CD14-positive monocyte (primary cell): ENCODE measurements at places on chromosomes 6 and 20.
A peak's percentile ranks its signal among the peaks of the same experiment; 100 is the strongest.

- DNase-seq, result no peak
- H3K36me3 ChIP-seq, result no peaks in the 10 kb centered on the region
- no peak overlapping the region for H3K4me3 ChIP-seq
- H3K4me1 ChIP-seq, result no peaks in the 10 kb centered on the region
- no peaks in the 10 kb centered on the region for H3K27me3 ChIP-seq
Observed at GRCh38 chr6:100258752-100259151, 206.0 kb downstream of the SIM1 start.

GRCh38 chr6:31952140-31952805 lies 6.4 kb downstream of the CFB start:
- peaks cover 67% of the 10 kb centered on the region for H3K36me3 ChIP-seq
- H3K27me3 ChIP-seq, result no peaks in the 10 kb centered on the region
- peak; percentile 59 for DNase-seq
- H3K4me1 ChIP-seq, result no peaks in the 10 kb centered on the region

DNA sequence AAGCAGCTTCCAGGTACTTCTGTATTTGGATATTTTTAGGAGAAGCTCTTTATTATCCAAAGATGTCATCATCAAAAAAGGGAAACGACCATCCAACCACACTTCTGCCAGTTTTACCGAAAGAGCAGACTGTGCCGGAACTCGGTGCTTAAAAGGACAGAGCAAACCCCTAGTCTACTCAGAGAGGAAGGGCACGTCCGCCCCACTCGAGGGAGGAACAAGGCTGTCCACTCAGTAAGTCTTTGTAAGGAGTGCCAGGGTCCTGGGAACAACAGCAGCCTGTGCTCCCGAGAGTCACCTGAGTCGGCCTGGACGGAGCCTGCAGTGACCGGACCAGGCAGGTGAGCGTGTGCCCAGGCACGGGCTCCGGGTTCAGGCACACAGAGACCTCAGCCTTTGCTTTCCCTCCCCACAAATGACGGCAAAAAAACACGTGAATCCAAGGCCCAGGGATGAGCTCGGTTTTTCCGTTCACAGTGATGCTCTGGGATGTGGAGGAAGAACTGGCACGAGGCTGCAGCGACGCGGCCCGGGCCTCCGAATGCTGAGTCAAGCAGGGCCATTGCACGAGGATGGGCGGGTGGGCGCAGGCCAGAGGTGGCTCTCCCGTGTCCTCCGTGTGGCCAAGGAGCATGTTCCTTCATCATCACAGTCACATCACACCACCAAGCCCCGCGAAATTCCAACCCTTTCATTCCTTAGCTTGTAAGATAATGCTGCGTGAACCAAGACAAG lies 17.4 kb upstream of the SLCO4A1 start:
- DNase-seq, result peak; percentile 81
- no peaks in the 10 kb centered on the region for H3K27me3 ChIP-seq
- H3K4me3 ChIP-seq, result peak overlapping the region; percentile 65
- peak overlapping the region; percentile 91 for H3K27ac ChIP-seq
- no peaks in the 10 kb centered on the region for H3K36me3 ChIP-seq
- H3K4me1 ChIP-seq, result peaks cover 47% of the 10 kb centered on the region

- no peaks in the 10 kb centered on the region for H3K36me3 ChIP-seq
- H3K27me3 ChIP-seq, result no peaks in the 10 kb centered on the region
- no peak for DNase-seq
- H3K4me1 ChIP-seq, result no peaks in the 10 kb centered on the region
- no peak overlapping the region for H3K4me3 ChIP-seq
Observed at GRCh38 chr6:152380993-152381898, 255.9 kb downstream of the SYNE1 start.

- no peaks in the 10 kb centered on the region for H3K4me1 ChIP-seq
- DNase-seq, result peak; percentile 14
- H3K27ac ChIP-seq, result no peak overlapping the region
Observed at GRCh38 chr6:47655719-47656595, 42.4 kb upstream of the ADGRF4 start.

DNA sequence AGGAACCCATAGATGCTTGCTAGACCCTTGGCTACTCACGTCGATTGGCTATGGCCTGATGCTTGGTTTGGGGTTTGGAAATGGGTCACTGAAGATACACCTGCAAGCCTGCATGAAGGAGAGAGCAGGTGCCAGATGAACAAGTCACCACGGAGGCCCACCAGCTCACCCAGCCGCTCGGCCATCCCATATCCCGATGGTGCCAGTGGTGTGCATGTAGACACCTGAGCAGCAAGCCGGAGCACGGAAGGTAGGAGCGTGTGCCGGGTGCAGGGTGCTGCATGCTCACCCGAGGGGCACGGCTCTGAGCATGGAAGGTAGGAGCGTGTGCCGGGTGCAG lies 35.9 kb downstream of the DACT2 start:
- no peak overlapping the region for H3K4me3 ChIP-seq
- no peak for DNase-seq
- no peaks in the 10 kb centered on the region for H3K36me3 ChIP-seq
- H3K27me3 ChIP-seq, result no peaks in the 10 kb centered on the region
- no peak overlapping the region for H3K27ac ChIP-seq

- H3K4me3 ChIP-seq, result no peak overlapping the region
- DNase-seq, result no peak
- H3K36me3 ChIP-seq, result no peaks in the 10 kb centered on the region
- H3K27ac ChIP-seq, result no peak overlapping the region
- H3K4me1 ChIP-seq, result no peaks in the 10 kb centered on the region
Observed at GRCh38 chr20:57034001-57034400, 232.4 kb downstream of the BMP7 start.

- H3K36me3 ChIP-seq, result no peaks in the 10 kb centered on the region
- H3K27ac ChIP-seq, result no peak overlapping the region
- H3K4me3 ChIP-seq, result no peak overlapping the region
- DNase-seq, result no peak
- no peaks in the 10 kb centered on the region for H3K27me3 ChIP-seq
Observed at GRCh38 chr6:39058471-39059147, 10.0 kb downstream of the GLP1R start.

DNA sequence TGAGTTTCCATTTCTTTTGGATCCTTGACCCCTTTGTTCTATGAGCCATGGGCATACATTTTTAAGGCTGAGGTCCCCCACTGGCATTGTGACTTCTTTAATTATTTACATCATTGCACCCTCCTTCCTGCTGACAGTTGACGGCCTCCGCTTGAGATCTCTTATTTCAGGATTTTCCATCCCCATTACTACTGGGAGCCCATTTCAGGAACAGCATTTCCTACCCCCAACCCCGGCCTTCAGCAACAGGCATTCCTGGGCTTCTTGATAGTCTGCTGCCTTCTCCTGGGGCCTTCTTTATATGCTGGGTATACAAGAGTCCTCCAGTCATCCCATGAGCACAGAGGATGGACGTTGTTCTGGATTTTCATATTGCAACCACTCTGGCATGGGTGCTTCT lies 3.8 kb downstream of the ULBP1 start:
- DNase-seq, result no peak
- no peak overlapping the region for H3K27ac ChIP-seq
- peaks cover 25% of the 10 kb centered on the region for H3K4me1 ChIP-seq
- peaks cover 80% of the 10 kb centered on the region for H3K27me3 ChIP-seq
- H3K4me3 ChIP-seq, result no peak overlapping the region
- no peaks in the 10 kb centered on the region for H3K36me3 ChIP-seq

GRCh38 chr20:44762466-44763140 lies 16.9 kb downstream of the KCNK15 start:
- H3K4me1 ChIP-seq, result no peaks in the 10 kb centered on the region
- no peaks in the 10 kb centered on the region for H3K27me3 ChIP-seq
- no peak overlapping the region for H3K4me3 ChIP-seq
- no peaks in the 10 kb centered on the region for H3K36me3 ChIP-seq
- no peak overlapping the region for H3K27ac ChIP-seq
- no peak for DNase-seq

DNA sequence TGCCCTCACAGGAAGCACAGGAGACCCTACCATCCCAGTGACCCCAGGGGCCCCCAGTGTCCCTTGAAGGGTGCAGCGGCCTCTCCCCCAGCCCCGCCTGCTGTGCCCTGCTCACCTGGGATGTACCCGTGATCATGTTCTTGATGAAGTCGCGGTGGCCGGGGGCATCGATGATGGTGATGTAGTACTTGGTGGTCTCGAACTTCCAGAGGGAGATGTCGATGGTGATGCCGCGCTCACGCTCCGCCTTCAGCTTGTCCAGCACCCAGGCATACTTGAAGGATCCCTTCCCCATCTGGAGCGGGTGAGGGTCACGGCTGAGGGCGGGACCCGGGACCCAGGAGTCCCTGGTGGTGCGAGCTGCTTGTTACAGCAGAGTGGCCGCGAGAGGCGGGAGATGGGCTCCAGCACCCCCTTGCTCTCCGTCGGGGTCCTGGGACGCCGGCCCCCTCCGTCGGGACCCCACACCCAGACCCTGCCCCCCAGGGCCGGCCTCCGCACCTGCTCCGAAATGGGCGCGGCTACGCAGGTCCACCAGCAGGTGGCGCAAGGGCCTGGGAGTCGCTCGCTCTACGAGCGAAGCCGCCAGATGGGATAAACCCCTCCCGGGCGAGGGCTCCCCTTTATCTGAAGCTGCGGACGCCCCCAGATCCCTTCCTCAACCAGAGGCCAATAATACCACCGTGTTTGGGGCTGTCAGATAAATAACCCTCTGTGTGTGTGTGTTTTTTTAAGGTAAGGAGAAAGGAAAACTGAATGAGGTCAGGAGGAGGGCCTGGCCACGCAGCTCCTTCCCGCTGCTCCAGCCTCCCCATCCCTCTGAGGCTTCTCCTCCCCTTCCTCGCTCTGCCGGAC lies 2.9 kb downstream of the EEF1A2 start:
- DNase-seq, result peak; percentile 62
- peak overlapping the region; percentile 8 for H3K4me3 ChIP-seq
- peaks cover 8% of the 10 kb centered on the region for H3K4me1 ChIP-seq
- H3K36me3 ChIP-seq, result no peaks in the 10 kb centered on the region

DNA sequence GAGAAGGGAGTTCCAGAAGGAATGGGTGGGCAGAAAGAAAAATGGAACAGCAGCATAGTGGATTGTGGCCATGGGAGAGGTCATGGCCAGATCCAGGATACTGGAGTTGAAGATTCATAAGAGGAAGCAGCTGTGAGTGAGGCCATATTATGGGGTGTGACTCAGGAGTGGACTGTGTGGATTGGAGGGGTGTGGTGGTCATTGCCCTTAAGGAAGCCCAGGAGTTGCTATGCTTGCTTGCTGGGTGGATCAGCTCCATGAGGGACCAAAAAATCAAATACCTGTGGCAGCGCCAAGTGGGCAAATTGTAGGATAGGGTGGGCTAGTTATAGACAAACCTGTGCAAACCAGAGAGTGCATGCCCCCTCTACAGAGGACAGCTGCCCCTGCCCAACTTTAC lies 18.3 kb downstream of the LRRC1 start:
- no peak for DNase-seq
- H3K36me3 ChIP-seq, result no peaks in the 10 kb centered on the region
- no peak overlapping the region for H3K4me3 ChIP-seq

- DNase-seq, result no peak
- H3K27me3 ChIP-seq, result no peaks in the 10 kb centered on the region
- peaks cover 6% of the 10 kb centered on the region for H3K36me3 ChIP-seq
- H3K4me3 ChIP-seq, result no peak overlapping the region
- peaks cover 12% of the 10 kb centered on the region for H3K4me1 ChIP-seq
Observed at GRCh38 chr6:73728548-73729205, 32.7 kb downstream of the CD109 start.

DNA sequence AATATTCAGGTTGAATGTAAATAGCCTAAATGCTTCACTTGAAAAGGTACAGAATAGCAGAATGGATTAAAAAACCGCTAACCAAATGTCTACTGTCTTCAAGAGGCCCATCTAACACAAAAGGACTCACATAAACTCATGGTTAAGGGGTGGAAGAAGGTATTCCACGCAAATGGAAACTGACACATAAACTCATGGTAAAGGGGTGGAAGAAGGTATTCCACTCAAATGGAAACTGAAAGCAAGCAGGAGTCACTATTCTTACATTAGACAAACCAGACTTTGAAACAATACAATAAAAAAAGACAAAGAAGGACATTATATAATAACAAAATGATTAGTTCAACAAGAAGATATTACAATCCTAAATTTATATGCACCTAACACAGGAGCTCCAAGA lies 38.3 kb upstream of the PKIB start:
- H3K27ac ChIP-seq, result no peak overlapping the region
- DNase-seq, result no peak
- H3K27me3 ChIP-seq, result no peaks in the 10 kb centered on the region
- H3K4me3 ChIP-seq, result no peak overlapping the region
- no peaks in the 10 kb centered on the region for H3K36me3 ChIP-seq

DNA sequence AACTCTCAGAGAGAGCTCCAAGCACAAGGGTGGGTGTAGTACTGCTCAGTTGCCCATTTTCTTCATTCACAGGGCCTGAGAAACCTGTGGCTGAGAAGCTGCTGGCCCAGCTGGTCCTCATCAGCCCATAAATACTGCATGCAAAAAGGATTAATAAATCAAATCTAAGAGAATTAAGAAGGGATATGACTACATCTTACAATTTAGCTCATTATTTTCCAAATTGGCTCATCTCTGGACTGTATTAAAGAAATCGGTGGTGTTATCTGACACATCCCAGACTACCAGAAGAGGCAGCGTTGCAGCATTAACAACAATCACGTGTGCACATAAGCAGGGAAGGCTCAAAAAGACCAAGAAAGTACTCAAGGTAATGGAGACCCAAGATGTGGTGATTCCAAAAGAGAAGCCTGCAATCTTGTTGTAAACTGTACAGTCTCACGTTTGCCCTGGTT lies 90.7 kb downstream of the CD24 start:
- no peaks in the 10 kb centered on the region for H3K27me3 ChIP-seq
- no peaks in the 10 kb centered on the region for H3K36me3 ChIP-seq
- no peak overlapping the region for H3K4me3 ChIP-seq

GRCh38 chr6:140609956-140610355 lies 1235.5 kb upstream of the CITED2 start:
- no peaks in the 10 kb centered on the region for H3K36me3 ChIP-seq
- no peak overlapping the region for H3K27ac ChIP-seq
- no peaks in the 10 kb centered on the region for H3K27me3 ChIP-seq

GRCh38 chr6:157597461-157598312 lies 216.7 kb downstream of the ZDHHC14 start:
- no peak overlapping the region for H3K27ac ChIP-seq
- H3K36me3 ChIP-seq, result no peaks in the 10 kb centered on the region
- H3K27me3 ChIP-seq, result no peaks in the 10 kb centered on the region
- peak; percentile 7 for DNase-seq

DNA sequence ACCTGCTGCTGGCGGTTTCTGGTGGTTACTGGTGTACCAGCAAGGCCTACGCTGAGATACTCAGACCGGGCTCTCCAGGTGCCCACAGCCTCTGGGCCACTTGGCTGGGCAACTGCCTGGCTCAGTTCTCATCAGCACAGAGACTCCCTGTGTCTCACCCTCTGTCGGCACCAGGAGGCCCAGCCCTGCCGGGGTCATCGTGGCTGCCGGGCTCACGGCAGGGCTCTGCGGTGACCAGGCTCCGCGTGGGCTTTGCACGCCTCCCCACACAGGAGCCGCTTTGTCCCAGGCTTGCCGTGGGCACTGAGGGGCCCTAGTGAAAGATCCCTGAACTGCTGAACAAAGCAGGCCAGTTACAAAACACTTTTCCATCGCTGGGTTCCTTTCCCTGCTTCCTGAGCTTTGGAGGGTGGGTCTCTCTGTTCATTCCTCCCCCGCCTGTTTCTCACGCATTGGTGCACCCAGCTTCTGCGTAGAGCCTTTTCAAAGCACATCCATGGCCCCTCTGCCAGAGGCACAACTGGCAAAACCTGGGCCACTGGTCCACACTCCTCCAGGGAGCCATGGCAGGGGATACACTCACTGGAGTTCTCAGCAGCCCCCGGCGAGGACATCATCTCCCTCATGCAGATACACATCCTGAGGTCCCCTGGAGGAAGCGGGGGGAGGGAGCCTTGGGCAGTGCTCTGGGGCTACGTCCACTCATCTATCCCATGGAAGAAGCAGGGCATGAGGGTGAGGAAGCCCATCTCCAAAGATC lies 117.0 kb downstream of the NFATC2 start:
- no peaks in the 10 kb centered on the region for H3K36me3 ChIP-seq
- DNase-seq, result no peak
- no peak overlapping the region for H3K27ac ChIP-seq
